ENCODE measurements at places on chromosomes 3 and 15. TPM values are rescaled to one million over a fixed set of nuclear protein-coding genes. Genes with fewer than 3 reads are reported as not detected.

The GP5 gene
- polyA plus RNA-seq, result 0.04 TPM

- DNase-seq, result no peak
Observed at GRCh38 chr3:190340071-190340470, 17.8 kb upstream of the CLDN1 start.

- no peak for DNase-seq
Observed at GRCh38 chr15:51334011-51334451, 4.4 kb downstream of the CYP19A1 start.

DNA sequence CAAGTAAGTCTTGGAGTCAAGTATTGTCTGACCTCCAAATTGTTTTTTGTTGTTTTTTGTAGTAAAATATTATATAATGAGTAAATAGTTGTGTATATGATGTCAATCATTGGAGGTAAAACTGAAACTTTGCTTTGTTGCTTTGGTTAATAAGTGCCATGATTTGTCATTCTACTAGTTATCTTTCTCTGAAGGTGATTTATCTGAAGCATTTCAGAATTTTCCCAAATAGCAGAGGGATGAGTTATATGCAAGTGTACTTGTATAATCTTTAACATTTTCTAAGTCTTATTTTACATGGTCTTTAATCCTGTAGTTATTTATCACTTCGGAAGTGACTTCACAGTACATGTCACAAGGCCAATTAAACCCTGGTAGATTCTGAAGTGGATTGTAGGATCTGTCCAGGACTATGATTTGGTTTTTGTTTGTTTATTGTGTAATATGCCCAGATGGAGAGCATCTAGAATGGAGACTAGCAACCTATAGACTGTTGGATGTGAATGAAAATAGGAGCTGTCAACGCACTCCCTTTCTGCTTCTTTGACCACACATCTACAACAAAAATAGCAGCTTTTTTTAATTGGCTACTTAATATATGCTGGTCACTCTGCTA is 93.1 kb upstream of the SAMMSON start:
- DNase-seq, result no peak

DNA sequence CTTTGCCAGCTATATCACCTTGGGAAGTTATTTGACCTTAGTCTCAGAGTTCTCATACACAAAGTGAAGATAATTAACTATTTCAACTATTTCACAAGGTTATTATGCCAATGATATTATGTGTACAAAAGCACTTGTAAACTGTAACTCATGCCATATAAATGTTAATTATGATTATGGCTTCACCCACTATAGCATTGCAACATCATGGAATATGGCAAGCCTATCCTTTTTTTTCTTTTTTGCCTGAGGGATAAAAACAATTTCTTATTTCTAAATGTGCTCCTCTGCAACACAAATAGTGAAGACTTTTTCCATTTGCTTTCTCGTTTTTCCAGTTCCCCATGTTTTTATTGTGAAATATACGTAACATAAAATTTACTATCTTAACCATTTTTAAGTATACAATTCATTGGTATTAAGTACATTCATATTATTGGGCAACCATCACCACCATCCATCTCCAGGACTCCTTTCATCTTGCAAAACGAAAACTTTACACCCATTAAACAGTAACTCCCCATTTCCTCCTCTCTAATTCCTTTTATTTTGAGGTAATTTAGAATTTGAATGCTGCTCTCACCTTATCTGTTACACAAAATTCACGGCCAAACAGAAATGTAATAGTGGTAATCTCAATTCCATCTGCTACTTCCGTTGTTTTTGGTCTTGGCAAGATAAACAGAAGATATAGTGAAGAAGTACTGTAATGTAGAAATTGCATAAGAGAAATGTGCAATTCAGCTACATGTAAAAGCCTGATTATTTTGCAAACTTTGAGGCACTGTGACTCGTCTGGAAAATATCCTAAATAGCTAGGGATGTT is 46.3 kb downstream of the NANOGP8 start:
- no peak for DNase-seq
